ENCODE measurements at places on chromosomes 3 and 15.
A peak's percentile ranks its signal among the peaks of the same experiment; 100 is the strongest.

DNA sequence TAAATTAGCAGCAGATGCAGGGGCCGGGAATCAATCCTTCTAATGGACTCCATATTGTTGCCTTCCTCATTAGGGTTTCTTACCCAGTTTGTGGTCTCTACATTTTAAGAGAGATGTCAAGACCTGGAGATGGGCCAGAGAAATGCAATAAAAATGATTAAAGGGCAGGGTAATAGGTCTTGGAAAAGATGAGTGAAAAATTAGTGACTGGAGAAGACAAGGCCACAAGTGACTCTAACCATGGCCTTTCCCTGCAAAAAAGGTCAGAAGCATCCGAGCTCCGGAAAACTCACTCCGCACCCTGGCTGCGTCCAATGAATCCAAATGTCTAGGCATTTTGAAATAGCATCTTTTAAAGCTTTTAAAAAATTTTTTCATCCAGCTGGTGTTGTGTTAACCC, 152.8 kb downstream of the ARRDC4 start:
- DNase-seq = no peak

DNA sequence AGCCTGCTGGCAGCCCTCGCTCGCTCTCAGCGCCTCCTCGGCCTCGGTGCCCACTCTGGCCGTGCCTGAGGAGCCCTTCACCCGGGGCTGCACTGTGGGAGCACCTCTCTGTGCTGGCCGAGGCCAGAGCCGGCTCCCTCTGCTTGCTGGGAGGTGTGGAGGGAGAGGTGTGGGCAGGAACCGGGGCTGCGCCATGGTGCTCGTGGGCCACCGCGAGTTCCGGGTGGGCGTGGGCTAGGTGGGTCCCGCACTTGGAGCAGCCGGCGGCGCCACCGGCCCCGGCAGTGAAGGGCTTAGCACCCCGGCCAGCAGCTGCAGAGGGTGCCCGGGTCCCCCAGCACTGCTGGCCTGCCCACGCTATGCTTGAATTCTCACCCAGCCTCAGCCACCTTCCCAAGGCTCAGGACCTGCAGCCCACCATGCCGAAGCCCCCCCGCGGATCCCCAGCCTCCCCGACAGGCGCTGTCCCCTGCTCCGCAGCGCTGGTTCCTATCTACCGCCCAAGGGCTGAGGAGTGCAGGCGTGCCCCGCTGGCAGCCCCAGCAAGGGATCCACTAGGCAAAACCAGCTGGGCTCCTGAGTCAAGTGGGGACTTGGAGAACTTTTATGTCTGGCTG, 863.3 kb downstream of the IGSF11 start:
- no peak for DNase-seq

GRCh38 chr3:188421836-188422540, 268.0 kb downstream of the LPP start:
- DNase-seq = peak; percentile 18

- no peak for DNase-seq
These were observed 4.7 kb upstream of the FETUB start for GRCh38 chr3:186635532-186635931.

GRCh38 chr3:94336046-94336753, 273.3 kb downstream of the NSUN3 start:
- peak; percentile 37 for DNase-seq

DNA sequence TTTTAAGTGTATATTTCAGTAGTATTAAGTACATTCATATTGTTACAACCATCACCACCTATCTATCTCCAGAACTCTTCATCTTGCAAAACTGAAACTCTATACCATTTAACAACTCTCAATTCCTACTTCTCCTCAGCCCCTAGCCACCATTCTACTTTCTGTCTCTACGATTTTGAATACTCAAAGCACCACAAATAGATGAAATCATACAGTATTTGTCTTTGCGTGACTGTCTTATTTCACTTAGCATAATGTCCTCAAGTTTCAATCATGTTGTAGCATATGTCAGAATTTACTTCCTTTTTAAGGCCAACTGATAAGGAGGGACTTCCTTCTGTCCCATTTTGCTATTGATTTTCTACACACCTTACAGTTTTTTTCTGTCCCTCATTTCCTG, 593.3 kb downstream of the FHIT start:
- no peak for DNase-seq

DNA sequence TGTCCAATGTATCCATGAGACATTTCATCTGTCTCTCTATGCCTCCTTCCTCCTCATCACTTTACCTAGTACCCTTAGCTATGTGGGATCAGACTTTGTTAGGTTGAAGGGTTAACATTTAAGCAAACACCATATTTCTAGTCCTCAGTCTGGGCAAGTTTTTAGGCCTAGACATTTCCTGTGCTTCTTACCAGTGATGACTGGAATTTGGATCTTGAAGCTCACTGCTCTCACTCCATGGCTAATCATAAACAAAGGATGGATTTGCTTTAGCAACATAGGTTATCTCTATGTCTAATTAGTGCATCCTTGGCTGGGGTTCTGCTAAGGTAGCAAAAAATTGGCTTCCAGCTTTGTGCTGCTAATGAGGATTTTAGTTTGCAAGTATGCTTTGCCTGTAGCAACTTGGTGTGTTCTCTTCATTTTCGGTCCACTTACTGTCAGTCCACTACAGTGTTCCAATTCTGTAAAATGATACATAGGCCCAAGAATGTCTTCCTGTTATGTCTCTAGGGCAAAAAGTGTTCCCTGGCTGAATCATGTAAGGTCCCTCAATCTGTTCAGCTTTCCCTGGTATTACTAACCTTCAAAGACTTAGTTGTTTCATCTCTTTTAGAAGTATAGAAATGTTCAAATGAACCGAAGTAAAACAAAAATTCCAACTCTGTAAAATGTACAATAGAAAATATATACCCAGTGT, 615.4 kb downstream of the CADM2 start:
- no peak for DNase-seq

- no peak for DNase-seq
These were observed 209.7 kb downstream of the NR1D2 start for GRCh38 chr3:24154781-24155180.

DNA sequence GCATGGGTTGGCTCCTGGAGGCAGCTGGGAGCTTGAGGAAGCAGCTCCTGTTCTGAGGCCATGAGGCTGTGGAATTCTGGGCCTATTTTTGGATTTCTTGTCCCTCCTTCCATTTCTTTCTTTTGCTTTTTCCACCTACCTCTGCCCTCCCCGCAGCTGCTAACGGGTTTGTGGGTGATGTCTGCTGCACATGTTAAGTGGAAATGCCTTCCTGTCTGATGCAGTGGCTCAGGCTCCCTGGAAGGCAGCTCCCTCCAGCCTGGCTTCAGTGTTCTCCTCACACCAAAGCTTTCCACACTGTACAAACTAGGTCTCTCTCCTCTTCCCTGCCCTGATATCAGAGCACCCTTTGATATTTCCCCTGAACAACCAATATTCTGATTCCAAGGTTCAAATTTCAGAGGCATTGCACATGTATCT, 33.8 kb upstream of the ESYT3 start:
- DNase-seq = no peak

Data from HCEC 1CT (cell line).